ENCODE measurements at places on chromosomes 1 and 21.

DNA sequence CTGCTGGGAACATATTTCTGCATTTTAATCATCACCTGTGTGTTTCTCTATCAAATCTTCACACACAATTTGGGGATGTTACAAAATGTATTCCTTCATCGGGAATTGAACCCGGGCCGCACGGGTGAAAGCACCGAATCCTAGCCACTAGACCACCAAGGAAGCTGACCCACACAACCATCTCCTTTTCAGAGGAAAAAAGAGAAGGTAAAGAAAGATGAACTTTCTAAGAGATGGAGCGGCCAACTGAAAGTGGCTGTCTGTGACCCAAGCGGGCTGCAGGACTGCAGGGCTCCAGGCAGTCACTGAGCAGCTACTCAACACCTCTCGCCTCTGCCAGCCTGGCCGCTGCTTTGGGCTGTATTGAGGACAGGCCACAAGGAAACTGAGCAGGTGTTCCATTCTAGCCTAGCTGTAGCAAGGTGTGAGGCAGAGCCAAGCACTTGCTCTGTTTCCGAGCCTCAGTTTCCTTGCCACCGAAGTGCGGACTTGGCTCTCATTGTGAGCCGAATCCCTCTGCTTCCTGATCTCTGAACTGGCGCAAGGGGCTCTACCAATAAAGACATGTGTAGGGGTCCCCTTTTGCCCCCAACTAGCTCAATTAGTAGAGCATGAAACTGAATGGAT, 156.9 kb upstream of the NBPF11 start:
- DNase-seq: no peak

DNA sequence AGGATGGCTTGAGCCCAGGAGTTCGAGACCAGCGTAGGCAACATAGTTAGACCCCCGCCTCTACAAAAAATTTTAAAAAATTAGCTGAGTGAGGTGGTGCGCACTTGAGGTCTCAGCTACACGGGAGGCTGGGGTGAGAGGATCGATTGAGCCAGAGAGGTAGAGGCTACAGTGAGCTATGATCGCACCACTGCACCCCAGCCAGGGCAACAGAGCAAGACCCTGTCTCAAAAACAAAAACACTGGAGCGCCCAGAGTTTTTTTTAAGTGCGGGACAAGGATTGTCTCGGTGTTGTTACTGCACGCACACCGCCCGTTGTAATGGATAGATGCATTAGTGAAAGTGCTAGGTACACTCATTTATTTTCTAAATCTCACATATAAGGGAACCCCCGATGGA, 37.1 kb downstream of the PIK3CD start:
- no peak for DNase-seq

DNA sequence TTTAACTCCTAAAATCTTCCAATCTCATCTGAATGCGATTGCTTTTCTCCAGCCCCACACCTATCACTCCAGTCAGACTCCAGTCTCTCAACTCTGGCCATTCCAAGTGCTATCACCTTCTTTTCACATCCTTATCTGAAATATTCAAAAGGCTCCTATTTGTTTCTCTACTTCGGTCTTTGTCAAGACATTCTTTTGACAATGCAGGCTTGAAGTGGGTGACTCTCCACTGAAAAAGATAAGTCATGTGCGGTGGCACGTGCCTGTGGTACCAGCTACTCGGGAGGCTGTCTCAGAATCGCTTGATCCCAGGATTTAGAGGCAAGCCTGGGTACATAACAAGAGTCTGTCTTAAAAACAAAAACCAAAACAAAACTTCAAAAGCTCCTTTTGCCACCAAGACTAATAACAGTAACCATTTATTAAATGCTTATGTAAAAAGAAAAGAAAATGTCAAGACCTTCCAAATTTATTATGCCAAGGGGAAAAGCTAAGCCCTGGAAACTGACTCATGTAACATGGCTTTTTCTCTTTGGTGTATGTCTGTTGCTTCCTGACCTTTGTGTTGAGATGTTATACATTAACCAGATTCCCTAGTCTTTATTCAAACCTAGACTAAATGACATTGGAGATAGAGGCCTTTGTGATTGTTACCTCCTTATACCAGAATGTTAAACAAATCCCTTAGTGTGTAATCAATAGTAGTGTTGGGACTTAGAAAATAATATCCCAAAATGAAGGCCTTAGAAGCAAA, 3.6 kb downstream of the ALG14 start:
- no peak for DNase-seq

DNA sequence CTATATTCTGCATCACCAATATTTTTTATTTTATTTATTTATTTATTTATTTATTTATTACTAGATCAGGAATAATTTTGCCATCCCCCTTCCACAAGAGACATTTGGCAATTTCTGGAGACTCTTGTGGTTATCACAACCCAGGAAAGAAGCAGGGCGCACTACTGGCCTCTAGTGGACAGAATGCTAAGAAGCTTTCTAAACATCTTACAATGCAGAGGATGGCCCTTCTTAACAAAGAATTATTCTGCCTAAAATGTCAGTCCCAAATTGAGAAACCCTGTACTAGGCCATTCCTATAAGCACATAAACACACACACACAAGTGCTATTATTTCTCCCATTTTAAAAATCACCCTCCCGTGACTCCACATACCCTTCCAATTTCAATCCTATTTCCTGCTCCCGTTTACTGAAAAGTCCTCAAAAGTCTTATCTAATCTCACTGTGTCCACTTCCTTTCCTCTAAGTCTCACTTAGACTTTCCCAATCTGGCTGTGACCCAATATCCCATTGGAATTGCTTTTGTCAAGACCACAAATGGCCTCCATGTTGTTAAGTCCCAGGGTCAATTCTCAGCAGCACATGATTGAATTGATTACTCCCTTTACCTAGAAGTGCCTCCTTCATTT, 43.7 kb upstream of the RNF11 start:
- peak; percentile 76 for DNase-seq

DNA sequence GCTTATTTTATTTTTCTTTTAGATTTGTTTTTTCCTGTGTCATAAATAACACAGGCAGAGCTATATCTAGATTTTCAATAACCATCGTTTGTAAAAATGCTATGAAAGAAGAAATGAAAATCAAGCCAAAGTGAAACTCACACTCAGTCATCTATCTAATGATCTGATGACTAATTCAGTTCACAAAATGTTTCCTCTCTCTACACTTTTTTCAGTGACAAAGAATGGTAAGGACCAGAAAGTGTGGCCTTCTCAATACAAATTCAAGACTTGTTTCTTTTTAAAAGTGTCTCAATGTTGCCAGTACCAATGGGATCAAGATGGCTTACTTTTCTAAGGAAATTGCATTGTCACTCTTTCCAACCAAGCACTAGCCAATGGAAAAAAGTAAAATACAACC, 282.8 kb upstream of the PKN2 start:
- no peak for DNase-seq

- DNase-seq: no peak
Measured at GRCh38 chr1:113768916-113769600, 9.8 kb upstream of the PHTF1 start.

DNA sequence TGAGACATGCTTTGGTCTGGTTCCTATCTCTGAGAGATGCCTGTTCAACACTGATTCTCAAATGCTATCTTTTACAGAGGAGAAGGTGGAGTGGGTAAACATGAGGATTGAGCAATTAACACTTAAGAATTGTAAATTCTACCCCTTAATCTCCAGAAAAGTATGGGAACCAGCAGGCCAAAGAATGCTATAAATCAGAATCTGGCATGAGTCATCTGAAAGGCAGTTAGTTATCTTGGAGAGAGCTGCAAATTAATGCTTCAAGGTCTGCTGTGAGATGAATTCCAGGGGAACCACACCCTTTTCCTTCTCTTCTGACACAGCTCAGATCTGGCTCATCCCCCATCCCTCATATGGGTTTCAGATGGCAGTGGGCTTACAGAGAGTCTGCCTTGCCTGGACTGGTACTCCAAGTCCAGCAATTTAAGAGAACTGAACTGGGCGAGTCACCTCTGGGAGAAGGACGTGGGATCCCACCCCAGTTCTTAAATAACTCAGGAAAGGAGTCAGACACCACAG, 5.2 kb downstream of the S100A10 start:
- DNase-seq: no peak

- no peak for DNase-seq
Measured at GRCh38 chr1:997993-998744, 1.7 kb downstream of the HES4 start.

DNA sequence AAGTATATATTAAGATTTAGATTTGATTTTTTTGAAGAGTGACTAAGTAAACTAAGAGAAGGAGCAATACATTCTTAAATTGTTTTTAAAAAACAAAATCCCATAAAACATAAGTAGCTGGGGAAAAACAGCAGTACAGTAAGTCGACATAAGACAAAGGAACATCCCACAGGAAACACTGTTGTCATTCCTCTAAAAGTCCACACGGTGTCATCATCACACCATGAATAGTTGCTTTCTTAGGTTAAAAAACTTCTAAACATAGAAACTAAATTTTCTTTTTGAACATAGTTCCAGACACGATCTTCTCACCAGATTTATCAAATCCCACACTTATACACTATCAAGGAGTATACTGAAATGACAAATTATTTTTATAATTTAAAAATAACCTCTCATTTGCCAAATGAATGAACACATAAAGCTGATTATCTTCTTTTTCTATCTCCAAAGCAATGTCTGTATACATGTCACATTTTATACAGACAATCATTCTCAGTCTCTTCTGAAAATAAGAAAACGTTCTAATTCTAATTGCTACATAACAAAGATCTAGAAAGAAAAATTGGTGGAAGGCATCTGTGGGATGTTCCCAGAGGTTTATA, 15.8 kb downstream of the ODF2L start:
- peak; percentile 8 for DNase-seq

DNA sequence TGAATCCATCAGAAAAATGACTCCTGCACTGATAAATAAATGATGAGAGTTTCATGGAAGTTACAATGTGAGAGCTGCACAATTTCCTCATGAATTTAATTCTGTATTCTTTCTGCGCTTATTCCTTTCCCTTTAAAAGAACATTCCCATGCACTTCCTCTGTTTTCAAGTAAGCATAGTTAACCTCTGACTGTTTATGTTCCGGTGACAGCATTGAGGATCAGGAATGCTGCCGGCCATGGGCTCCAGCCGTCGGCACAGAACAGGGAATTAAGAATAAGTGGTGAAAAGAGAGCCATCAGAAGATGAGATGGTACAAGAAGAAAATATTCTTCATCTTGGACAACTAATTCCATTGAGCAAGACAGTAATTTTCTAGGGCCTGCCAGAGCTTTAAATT, 65.3 kb downstream of the SUSD4 start:
- no peak for DNase-seq

DNA sequence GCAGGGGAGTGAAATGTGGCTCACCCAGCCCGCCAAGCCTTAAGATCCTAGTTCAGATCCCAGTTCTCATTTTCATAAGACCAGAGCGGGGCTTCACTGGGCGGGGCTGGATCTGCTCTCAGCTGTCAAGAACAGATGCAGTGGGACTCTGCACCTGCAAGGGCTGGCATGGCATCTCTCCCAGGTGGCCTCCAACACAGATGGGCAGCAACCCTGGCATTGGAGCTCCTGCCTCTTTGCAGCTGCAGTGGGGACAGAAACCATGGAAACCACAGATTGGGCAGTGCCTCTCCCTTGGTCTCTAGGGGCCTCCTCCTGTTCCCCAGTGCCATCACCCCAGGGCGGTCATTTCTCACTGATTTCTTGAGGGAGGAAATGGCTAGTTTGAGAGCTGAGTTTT, 267.7 kb downstream of the PRDM2 start:
- DNase-seq: no peak

- no peak for DNase-seq
Measured at GRCh38 chr1:22315315-22316078, 136.2 kb upstream of the ZBTB40 start.

DNA sequence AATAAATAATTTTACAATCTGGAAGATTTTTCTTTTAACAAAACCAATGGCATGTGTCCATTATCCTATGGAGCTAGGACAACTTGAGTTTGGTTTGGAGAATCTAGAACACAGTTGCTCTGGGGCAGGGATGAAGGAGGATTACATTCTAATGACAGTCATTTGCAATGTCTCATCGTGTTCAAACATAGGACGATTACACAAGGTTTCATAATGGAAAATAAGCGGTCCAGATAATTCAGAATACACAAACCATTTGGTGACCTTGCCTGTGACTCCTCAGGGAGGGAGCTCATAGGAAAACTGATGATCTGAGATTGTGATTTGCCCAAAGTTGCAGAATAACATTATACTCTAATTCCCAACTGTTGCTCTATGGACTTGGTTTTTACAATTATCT, 27.6 kb upstream of the RGL1 start:
- no peak for DNase-seq

GRCh38 chr1:6051423-6051822, 5.7 kb downstream of the KCNAB2 start:
- DNase-seq: no peak

GRCh38 chr1:87478231-87478630, 149.6 kb downstream of the LMO4 start:
- no peak for DNase-seq

DNA sequence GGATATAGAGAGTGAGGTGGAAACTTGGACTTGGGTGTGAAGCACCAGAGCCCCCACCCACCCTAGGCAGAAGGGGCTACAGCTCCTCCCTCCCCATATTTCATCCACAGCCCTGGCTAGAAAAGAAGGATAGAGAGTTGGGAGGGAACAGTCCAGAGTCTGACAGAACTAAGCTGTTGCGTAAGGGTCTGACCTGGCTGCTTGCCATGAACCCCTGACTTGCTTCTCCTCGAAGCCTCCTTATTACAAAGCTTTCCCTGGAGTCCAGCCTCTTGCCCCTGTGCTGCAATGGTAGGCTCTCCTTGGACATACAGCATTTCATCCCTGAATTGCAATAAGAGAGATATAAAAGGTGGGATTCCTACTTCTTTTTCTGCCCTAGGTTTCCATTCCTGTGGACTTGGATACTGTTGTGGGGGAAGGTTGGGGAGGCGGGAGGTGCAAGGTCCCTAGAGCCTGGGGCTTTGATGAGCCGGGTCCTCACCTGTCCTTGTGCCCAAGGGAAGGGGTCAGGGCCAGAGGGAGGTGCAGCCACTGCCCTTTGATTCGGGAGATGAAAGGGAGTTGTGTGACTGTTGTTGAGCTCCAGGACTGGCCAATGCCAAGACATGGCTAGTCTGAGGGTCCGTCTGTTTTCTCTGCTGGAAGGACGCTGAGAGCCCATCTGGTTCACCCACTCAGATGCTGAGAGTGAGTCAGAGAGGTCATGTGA, 2.7 kb downstream of the RHBG start:
- no peak for DNase-seq

DNA sequence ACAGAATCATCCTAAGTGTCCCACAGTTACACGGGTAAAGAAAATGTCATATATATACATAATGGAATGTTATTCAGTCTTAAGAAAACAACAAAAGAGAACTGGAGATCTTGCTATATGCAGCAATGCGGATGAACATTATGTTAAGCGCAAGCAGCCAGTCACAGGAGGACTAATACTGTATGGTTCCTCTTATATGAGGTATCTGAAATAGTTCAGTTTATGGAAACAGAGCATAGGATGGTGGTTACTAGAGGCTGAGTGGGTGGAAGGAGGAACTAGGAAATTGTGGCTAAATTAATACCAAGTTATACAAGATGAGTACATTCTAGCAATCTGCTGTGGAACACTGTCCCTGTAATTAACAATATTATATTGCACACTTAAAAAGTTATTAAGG, 834.3 kb downstream of the KCNT2 start:
- DNase-seq: no peak

GRCh38 chr1:47784497-47784822, 212.7 kb downstream of the TRABD2B start:
- DNase-seq: no peak

Measured in NCI-H2081 (cell line).